Cardiac muscle cell (in vitro differentiated cells and primary cell): ENCODE measurements at places on chromosomes 6 and 20. TPM values are rescaled to one million over a fixed set of nuclear protein-coding genes. Genes with fewer than 3 reads are reported as not detected.
A peak's percentile ranks its signal among the peaks of the same experiment; 100 is the strongest.

The HUS1B gene
- polyA plus RNA-seq: 0.51 TPM in 1 of 2 replicates, not detected in the other

The COL19A1 gene
- polyA plus RNA-seq: 0.10 TPM in 1 of 2 replicates, not detected in the other

The C6orf132 gene
- 0.49 and 0.56 TPM in 2 replicates for polyA plus RNA-seq

The FAM184A gene
- polyA plus RNA-seq: 4.8 and 9.1 TPM in 2 replicates

The PAK5 gene
- polyA plus RNA-seq: 0.72 TPM in 1 of 2 replicates, not detected in the other

The PAX1 gene
- polyA plus RNA-seq: not detected in 2 replicates

The HLA-DQB2 gene
- not detected in 2 replicates for polyA plus RNA-seq

DNA sequence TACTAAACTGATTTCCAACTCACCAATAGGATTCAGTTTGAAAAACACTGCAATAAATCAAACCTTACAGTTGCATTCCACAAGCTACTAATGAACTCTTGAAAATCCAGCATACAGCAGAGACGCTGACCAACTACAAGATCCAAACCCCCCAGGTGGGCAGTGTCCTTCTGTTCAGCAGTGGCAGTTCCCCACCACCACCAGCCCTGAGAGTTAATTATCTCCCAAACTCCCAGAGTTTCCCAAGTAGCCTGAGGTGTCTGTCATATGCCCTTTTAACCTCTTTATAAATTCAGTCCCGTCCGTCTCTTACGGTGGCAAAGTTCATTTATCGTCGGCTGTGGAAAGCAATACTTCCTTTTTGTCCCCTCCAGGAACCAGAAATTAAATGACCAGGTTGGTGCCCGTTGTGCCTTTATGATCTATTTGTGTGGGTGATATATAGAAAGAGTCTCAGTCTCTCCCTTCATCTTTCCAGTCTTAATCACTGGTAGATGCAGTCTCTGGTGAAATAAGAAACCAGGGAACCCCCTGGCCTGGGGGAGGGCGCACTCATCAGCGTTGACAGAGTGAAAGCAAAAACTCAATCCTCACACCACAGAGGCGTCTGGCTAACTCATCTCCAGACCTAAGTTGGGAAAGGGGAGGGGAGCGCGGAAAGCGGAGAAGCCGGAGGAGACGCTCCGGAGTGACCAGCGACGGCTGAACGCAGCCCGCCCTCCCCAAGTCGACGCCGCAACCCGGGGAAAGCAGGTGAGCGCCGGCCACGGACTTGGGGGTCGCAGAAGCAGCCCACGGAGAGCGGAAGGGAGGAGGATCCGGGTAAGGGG, 717 bp downstream of the MRPL14 start:
- H3K4me3 ChIP-seq: peak overlapping the region; percentile 82
- no peaks in the 10 kb centered on the region for H3K27me3 ChIP-seq
- peaks cover 39% of the 10 kb centered on the region for H3K4me1 ChIP-seq
- peak; percentile 77 for DNase-seq
- H3K27ac ChIP-seq: peak overlapping the region; percentile 96

DNA sequence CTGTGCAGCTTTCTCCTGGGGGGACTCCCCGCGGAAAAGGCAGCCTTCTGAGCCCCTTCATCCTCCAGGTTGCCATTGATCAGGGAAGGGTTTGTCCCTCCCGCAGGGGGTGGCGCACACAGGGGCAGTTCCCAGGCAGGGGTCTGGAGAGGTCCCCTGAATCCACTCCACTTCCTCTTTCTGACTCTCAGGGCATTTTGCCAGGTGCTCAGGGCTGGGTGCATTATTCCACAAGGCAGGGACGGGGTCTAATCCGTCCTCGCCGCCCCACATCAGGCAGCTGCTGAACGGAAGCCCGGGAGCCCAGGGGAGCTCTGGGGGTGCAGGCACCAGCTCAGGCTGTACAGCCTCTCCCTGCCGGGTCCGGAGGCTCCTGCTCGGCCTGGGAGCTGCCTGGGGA, 180.9 kb downstream of the TTLL2 start:
- no peak overlapping the region for H3K27ac ChIP-seq
- no peak for DNase-seq
- H3K27me3 ChIP-seq: no peaks in the 10 kb centered on the region
- no peaks in the 10 kb centered on the region for H3K36me3 ChIP-seq
- peaks cover 3% of the 10 kb centered on the region for H3K4me1 ChIP-seq

DNA sequence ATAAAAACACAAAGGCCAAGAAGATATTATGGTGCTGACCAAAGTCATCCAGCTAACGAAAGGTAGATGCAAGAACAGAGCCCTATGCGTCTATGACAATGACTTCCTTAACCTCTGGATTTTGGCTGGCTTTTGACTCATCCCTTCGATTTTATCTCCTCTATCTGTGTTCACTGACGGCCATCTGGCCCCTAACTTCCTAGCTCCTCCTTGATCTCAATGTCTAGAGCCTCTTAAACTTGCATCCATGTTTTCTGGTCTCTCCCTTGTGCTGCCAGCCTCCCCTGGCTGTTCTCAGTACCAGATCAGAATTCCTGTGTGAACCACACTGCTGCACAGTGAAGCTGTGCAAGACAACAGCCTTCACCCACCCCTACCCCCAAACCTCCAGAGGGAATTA, 452.9 kb downstream of the UTRN start:
- H3K36me3 ChIP-seq: peaks cover under 1% of the 10 kb centered on the region
- H3K4me3 ChIP-seq: no peak overlapping the region
- DNase-seq: no peak
- H3K27me3 ChIP-seq: no peaks in the 10 kb centered on the region
- no peaks in the 10 kb centered on the region for H3K4me1 ChIP-seq

GRCh38 chr6:62283796-62284411, 2.1 kb downstream of the KHDRBS2 start:
- H3K4me1 ChIP-seq: no peaks in the 10 kb centered on the region
- no peak overlapping the region for H3K27ac ChIP-seq
- H3K4me3 ChIP-seq: no peak overlapping the region
- DNase-seq: peak; percentile 4
- H3K36me3 ChIP-seq: no peaks in the 10 kb centered on the region

GRCh38 chr6:113451049-113451448, 406.1 kb upstream of the MARCKS start:
- H3K27me3 ChIP-seq: no peaks in the 10 kb centered on the region
- peaks cover 6% of the 10 kb centered on the region for H3K4me1 ChIP-seq
- no peak for DNase-seq
- no peak overlapping the region for H3K27ac ChIP-seq
- no peaks in the 10 kb centered on the region for H3K36me3 ChIP-seq
- no peak overlapping the region for H3K4me3 ChIP-seq

DNA sequence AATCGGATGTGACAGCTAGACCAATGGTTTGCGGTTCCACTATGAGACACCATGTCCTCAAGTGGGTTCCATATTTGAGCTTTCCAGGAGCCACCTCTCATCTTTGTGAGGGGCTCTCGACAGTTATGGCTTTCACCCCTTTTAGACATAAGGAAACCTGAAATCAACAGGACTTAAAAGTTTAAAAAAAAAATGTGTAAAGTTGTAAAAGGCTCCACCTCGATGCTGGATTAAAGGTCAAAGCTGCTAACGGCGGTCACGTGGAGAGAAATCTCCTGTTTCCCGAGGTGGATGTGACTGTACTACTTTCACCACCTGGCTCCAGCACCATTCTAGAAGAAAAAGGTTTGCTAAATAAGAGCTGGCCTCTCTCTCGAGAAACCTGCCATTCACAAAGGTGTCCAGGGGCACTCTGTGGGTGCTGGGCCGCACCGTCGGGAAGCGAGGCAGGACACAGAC, 542 bp downstream of the ATP5F1E start:
- peaks cover 24% of the 10 kb centered on the region for H3K4me1 ChIP-seq
- peak overlapping the region; percentile 82 for H3K4me3 ChIP-seq
- peaks cover 35% of the 10 kb centered on the region for H3K36me3 ChIP-seq
- DNase-seq: peak; percentile 10

DNA sequence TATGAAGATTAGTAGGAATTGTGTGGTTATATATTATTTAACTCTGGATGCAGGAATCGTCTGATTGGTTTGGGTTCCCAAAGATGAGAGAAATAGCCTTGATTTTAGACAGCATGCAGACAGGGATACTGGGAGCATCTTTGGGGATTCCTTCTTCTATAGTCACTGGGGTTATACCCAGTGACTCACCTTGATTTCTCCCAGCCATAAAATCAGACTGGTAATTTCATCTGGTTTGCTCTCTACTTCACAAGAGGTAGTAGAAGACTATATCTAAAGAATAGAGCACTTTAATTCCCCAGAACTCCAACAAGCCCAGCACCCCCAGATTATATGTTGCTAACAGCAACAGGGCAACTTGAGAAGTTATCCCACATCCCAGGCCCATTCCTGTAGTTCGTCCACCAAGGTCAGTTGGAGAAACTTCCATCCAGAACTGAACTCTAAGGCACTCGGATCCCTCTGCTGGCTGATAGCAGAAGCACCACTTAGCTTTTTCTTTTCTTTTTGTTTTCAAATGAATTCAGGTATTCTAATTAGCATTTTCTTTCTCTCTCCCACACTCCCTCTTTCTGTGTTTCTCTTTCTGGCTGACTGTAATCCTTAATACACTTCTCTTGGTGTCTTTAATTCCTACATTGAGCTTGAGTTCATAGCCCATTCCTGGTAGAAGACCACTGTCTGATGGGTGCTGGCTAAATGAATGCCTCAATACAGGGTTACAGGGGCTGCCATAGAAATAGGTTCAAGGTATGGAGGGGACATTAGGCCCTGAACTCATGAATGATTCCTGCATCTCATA, 20.4 kb upstream of the EFHC1 start:
- H3K36me3 ChIP-seq: no peaks in the 10 kb centered on the region
- no peak overlapping the region for H3K4me3 ChIP-seq
- no peaks in the 10 kb centered on the region for H3K27me3 ChIP-seq
- H3K27ac ChIP-seq: peak overlapping the region; percentile 53

DNA sequence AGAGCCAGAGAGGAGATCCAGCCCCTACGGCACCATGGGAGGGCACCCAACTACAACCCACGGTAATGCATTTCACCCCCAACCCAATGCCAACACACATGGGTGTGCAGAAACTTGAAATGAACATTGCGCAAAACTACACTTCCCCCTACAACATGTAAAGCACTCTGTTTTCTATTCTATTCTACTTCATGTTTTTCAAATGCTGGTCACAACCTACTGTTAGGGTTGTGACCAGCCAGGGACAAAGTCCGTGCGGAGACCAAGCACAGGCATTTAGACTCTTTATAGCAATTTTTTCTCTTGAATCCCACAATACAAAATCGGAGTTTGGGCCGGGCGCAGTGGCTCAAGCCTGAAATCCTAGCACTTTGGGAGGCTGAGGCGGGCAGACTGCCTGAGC, 90.6 kb downstream of the MRPL14 start:
- no peaks in the 10 kb centered on the region for H3K36me3 ChIP-seq
- H3K4me1 ChIP-seq: peaks cover 6% of the 10 kb centered on the region
- no peak for DNase-seq
- no peak overlapping the region for H3K27ac ChIP-seq
- no peaks in the 10 kb centered on the region for H3K27me3 ChIP-seq
